DMS153 (cell line): ENCODE measurements at places on chromosomes 7 and 10.

- DNase-seq: no peak
Observed at GRCh38 chr7:37738321-37738720, 54.8 kb downstream of the GPR141 start.

DNA sequence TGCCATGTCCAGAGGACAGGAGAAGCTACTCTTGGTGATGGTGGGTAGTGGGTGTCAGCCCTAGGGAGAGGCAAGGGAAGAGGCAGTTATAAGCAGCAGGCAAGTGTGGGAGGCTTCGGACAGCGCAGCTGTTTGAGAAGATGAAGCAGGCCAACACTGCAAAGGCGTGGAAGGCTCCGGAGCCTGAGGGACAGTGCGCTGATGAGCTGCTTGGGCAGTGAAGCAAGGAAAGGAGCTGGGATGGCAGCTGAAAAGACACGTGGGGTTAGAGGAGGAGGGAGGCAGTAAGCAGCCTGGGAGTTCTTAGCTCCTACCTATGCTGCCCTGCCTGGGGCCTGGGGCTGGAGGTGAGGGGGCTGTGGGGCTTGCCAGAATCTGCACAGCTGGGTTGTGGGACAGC lies 50.1 kb upstream of the CRTAC1 start:
- no peak for DNase-seq

- no peak for DNase-seq
Observed at GRCh38 chr10:89591111-89591795, 53.8 kb downstream of the PANK1 start.

DNA sequence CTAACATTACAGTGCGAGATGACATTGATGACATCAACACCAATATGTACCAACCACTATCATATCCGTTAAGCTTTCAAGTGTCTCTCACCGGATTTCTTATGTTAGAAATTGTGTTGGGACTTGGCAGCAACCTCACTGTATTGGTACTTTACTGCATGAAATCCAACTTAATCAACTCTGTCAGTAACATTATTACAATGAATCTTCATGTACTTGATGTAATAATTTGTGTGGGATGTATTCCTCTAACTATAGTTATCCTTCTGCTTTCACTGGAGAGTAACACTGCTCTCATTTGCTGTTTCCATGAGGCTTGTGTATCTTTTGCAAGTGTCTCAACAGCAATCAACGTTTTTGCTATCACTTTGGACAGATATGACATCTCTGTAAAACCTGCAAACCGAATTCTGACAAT lies 4.3 kb downstream of the GPR22 start:
- DNase-seq: no peak

DNA sequence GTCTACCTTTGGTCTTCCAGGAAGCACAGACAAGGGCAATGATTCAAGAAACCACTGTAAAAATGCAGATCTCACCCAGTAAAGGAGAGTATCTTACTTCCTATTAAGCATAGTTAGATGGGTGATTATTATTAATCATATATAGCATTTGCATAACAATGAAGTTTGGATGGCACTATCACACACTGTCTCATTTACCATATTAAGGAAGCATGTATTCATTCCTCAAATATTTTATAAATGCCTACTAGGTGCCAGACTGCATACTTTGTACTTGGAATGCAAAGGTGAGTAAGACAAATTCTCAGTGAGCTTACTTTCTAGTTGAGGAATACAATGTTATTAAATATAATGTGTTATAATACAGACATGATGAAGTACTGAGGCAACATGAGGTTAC lies 53.9 kb upstream of the SKAP2 start:
- DNase-seq: no peak

- DNase-seq: no peak
Observed at GRCh38 chr7:38306171-38306570, 32.7 kb upstream of the TARP start.

DNA sequence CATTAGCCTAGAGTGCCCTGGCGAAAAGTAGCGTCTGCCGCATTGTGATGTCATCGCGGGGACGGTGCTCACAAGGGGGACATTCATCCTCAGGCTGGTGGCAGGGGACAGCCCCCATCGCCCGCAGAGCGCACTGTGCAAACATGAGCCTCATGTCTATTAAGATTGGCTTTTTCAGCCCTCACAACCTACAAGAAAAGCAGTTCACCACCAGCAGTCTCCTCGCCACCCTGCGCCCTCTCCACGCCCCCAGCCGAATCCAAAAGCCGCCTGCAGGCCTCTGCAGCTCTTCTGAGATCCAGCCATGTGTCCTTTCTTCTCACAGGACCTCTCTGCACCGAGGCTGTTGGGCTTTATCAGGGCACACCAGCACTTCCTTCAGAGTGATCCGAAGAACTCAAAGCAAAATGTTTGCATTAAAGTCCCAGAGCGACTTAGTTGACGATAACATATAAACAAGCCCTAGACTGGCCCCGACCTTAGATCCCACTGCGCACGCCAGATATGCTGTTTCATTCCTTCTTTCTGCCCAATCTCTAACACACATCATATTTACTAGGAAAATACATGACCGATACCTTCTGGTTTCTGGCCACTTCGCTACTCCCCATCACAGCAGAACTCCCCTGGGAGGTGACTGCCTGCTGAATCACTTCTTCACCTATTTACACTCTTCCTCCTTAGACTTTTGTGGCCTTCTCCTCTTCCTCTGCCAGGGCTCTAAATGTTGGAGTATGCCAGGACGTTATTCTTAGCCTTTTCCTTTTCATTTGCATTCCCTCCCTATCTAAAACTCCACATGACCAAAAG lies 206.0 kb upstream of the SH2B2 start:
- DNase-seq: no peak

GRCh38 chr10:1015688-1016087 lies 10.0 kb downstream of the IDI2 start:
- DNase-seq: no peak

GRCh38 chr10:34492081-34492480 lies 323.0 kb downstream of the PARD3 start:
- peak; percentile 50 for DNase-seq

- DNase-seq: no peak
Observed at GRCh38 chr10:132138596-132138995, 48.2 kb upstream of the DPYSL4 start.

GRCh38 chr7:94393246-94394108 lies 1.2 kb upstream of the COL1A2 start:
- no peak for DNase-seq

- DNase-seq: no peak
Observed at GRCh38 chr10:12782537-12782936, 219.0 kb downstream of the CCDC3 start.

- peak; percentile 34 for DNase-seq
Observed at GRCh38 chr10:71608819-71609768, 110.5 kb downstream of the C10orf105 start.

- DNase-seq: no peak
Observed at GRCh38 chr7:134388336-134389019, 70.4 kb downstream of the AKR1B1 start.

- no peak for DNase-seq
Observed at GRCh38 chr7:87067788-87068187, 8.3 kb upstream of the ELAPOR2 start.

GRCh38 chr7:140222814-140223213 lies 46.0 kb upstream of the KDM7A start:
- no peak for DNase-seq

- no peak for DNase-seq
Observed at GRCh38 chr10:5416981-5417380, 4.6 kb downstream of the NET1 start.

GRCh38 chr7:94145602-94146001 lies 141.4 kb upstream of the BET1 start:
- DNase-seq: no peak
